ENCODE measurements at places on chromosomes 6 and 20.

GRCh38 chr20:4256874-4257273, 241.5 kb upstream of the RNF24 start:
- no peak for DNase-seq

- DNase-seq: no peak
These were observed 27.8 kb upstream of the PIM1 start for GRCh38 chr6:37142050-37142614.

DNA sequence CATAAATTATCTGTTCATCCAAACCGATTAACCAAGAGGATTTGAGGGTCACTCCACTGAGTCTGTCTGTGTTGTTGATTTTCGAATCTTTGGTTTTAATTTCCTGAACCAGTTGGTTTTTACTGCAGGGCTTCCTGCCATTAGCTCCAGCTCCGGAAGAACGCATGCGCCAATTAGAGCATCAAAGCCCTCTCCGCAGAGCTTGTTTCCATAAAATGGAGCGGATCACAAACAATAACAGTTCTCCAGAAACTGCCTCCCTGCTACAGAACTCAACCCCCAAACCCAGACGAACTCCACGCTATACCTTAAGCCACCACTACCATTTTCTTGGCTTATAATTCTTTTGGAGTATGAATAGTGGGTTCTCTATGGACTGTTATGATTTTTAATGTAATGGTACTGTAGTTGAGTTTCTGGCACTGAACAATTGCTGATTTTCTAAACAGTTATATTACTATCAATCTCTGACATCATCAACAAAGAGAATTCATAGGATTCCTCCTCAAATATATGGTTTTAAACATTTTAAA, 13.8 kb downstream of the TFAP2A start:
- DNase-seq: no peak

- DNase-seq: no peak
These were observed 14.7 kb downstream of the ENPP3 start for GRCh38 chr6:131651782-131652181.

GRCh38 chr6:97914912-97915311, 631.9 kb upstream of the MMS22L start:
- no peak for DNase-seq

DNA sequence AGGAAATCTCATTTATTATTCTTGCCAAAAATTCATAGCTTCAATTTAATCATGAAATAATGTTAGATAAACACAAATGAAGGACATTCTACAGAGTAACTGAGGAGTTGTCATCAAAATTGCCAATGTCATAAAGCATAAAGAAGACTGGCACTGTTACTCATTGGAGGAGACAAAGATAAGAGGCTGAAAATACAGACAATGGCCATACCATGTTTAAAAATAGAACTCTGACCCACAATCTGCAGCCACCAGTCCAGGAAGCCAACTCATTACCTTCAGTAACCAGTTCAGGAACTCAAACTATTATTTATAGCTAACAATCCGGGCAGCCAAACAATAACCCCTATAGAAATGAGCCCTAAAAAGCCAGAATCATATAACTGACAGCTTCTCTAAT, 795.6 kb downstream of the TENT5A start:
- no peak for DNase-seq

DNA sequence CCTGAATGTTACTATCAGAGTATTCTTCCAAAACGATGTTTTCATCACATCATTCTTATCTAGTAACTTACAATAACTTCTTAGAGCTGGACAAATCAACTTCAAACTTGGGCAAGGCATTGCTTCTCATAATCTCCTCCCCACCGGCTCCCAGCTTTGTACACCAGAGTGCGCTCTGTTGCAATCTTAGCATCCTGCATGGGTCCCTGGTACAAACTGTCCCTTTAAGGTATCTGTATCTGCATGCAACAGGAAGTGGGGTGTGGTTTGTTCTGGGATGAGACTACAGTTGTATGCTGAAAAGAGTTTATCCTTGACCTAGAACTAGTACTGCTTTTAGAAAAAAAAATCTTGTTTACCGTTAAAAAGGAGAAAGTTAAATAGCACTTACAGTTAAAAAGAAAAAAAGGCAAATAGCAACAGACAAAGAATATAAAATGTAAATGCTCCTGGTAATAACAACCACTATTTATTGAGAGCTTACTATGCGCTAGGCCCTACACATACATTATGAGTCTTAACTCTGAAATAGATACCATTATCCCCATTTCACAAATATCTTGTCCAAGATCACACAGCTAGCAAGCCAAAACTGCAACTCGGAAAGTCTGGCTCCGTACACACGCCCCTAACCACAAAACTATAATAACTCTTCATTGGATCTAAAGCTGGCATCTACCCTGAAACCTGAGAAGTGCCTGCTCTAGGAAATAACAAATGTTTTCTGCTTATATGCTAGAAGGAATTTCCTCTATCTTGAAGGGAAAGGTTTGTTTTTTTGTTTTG, 9.8 kb upstream of the HECA start:
- peak; percentile 82 for DNase-seq

GRCh38 chr6:135319819-135320218, 138.7 kb downstream of the MYB start:
- DNase-seq: no peak

DNA sequence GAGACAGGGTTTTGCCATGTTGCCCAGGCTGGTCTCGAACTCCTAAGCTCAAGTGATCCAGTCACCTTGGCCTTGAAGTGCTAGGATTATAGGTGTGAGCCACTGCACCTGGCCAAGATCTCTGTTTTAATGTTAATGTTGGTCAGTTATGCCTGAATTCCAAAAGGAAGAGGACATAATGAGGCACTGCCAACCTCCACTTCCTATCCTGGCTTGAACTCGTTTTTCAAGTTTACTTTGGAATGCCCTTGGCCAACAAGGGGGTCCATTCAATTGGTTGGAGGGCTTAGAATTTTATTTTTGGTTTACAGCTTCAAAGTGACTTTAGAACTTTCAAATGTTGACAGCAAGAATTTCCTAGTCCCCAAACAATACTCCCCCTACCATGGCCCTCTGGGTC, 29.8 kb downstream of the DNAAF9 start:
- DNase-seq: no peak

GRCh38 chr6:3913077-3913957, 64.1 kb downstream of the FAM50B start:
- peak; percentile 94 for DNase-seq

DNA sequence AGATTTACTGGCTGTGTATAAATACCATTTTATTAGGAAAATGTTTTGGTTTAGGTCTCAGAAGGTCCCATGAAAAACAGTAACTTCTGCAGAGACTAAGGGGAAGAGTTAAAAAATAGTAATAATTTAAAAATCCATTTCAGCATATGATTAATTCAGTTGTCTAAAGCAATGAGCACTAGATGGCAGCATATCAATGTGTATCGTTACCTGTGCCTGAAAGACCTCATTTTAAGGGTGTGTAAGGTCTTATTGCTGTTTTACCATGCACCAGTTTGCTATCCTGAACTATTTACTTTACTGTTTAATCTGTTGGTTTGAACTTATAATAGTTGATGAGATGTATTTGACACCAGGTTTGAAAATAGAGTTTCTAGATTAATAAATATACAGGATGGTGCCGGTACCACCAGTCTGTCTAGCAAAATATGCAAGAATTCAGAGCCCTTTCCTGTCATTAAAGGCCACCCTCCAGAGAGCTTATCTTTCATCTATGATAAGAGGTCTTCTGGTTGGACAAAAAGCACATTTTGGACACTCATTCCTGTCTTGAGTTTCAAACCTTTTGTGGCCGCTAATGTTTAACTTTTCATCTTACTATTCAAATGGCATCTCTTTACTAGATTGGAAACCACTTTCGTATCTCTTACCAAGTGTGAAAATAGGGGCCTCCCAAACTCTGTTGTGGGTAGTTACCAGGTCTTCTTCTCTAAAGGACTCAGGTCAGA, 8.9 kb upstream of the AHI1 start:
- DNase-seq: peak; percentile 35

DNA sequence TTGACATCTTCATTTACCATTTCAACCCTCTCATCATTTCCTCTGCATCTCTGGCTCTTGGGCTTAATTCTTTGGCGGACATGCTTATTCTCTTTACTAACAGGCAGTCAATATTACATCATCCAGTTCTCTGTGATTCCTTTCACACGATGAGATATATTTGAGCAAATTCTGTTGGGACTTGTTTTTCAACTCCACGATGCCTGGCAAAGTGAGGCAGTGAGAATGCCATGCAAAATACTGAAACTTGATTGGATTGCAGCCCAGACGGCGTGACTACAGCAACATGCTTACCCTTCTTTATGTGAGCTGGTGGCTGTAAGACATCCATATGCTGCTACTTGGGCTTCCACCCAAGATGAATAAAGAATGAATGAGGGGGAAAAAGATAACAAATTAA, 101.7 kb upstream of the SPACA1 start:
- peak; percentile 94 for DNase-seq

- peak; percentile 42 for DNase-seq
These were observed 68.2 kb downstream of the RTN4IP1 start for GRCh38 chr6:106560996-106561685.

- DNase-seq: no peak
These were observed 18.2 kb upstream of the MYB start for GRCh38 chr6:135162678-135163439.

DNA sequence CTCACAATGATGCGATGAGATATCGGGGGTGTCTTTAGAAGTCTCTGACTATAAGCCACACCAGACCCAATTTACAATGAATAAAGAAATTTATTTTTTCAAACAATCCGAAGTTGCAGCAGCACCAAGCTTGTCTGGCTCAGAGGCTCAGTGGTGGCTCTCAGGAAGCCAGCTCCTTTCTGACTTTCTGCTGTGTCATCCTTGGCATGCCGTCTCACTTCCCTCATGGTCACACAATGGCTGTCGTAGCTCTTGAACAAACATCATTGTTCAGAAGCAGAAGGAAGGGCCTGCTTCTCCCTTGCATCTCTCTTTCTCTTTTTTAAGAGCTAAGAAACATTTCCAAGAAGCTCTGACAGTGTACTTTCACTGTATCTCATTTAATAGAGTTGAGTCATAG, 299.0 kb downstream of the DOK5 start:
- DNase-seq: no peak

- no peak for DNase-seq
These were observed 129.9 kb downstream of the JARID2 start for GRCh38 chr6:15375638-15376290.

DNA sequence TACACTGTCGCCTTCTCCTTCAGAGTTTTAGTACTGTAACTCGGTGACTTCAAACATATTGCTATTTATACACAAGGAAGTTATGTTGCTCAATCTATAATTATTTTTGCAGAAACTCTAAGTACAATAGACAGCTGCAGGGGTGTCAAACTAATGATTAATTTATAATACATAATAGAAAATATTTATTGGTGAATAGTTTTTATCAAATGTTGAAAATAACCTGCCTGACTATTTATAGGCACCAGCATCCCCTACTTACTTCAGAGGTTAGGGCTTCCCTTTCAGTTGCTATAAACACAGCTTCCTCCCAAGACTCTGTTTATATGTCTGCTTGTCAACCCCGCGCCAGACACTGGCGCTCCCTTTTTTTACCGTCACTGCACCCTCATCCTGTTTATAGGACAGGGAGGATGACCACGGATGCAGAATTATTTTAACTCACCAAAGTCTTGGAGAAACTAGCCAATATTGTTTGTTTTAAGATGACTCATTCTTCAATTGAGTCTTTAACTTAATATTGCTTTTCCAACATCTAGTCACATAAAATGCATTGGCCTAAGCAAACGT, 225.0 kb downstream of the ALDH8A1 start:
- no peak for DNase-seq

DNA sequence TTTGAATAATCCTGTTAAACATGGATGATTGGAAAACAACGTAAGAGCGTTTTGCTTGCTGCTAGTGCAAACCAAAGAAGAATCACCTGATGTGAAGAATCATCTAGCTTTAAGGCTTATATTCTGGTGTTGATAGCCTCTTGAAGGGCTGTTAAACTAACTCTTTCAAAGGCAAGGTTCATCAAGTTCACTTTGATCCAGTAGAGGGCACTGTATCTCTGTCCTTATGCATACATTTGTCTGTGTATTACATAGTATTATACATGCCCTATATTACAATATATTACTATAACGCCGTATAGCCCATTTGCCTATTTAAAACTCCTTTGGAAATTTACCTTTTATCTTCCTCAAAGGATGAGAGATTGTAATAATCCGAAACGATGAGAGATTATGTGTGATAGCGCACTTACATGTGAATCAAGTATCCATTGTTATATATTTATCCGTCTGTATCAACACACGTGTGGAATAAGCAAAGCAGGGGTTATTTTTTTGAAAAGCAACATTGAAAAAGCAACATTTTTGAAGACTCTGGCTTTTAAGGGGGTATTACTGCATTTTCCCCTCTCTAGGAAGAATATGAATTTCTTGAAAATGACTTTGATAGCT, 50.8 kb upstream of the NRN1 start:
- DNase-seq: peak; percentile 30

GRCh38 chr6:39050453-39051112, 2.0 kb downstream of the GLP1R start:
- DNase-seq: no peak

DNA sequence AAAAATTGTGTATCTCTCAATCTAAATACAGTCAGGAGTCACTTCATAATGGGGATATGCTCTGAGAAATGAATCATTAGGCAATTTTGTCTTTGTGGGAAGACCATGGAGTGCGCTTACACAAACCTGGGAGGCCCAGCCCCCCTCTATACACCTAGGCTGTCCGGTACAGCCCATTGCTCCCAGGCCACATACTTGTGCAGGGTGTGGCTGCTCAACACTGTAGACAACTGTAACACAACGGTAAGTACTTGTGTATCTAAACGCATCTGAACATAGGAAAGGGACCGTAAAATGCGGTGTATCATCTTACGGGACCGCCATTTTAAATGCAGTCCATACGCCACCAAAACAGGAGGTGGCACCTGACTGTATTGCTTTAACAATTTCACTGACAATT, 58.0 kb upstream of the FRMD1 start:
- no peak for DNase-seq

- no peak for DNase-seq
These were observed 114.4 kb upstream of the MLN start for GRCh38 chr6:33918175-33918695.

- DNase-seq: no peak
These were observed 9.4 kb downstream of the HM13 start for GRCh38 chr20:31523361-31524283.

DNA sequence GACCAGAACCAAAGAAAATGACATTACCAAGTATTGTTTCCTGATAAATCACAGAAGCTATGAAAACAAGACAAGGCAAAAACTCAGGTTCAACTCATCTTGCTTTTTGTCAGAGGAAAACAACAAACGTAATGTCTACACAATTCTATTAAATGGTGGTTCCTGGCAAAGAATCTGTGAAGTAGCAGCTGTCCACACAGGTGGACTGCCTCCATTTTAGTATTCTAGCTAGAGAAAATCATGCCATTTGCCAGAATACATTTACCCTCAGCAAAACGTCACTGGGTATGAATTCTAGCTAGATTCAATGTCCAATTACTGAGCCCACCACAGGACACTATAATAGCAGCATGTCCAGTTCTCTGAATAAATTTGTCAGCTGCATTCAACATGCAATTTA, 125.4 kb downstream of the ADGRB3 start:
- DNase-seq: no peak

All from foreskin keratinocyte (primary cell).